ENCODE measurements at places on chromosomes 7 and 10.

DNA sequence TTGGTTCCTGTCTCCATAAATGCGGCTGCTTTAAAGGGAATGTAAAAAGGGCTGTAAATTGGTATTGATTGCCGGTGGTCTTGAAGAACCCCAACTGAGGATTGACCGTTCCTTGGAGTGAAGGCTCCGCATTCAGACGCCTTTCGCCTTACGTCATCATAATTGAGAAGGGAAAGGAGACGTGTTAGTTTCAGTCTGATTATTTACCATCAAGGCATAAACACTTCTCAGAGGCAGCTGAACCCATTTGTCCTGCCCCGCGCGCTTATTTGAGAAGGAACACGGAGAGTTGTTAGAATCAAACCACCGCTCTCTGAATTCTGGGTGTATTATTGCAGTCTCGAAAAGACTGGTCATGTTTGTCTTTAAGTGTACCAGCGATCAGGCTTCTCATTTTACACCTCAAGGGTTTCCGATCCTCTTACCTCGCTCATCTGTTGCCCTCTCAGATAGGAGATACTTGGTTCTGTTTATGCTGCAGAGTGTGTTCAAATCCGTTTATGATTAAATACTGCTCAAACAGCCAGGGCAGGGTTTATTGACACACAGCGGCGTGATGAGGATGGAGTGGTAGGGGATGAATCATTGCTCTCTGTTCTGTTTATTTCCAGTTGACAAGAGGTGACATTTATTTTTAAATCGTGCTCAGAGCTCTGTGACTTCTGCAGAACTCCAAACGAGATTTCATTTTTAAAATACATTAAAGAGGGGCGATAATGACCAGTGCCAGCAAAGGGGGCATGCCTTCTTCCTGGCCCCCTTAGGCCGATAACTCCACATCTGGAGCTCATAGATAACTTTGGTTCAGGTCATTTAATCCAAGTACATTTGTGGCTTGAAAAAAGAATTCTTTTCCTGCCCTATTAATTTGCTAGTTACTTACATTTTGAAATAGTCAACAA is 30.4 kb downstream of the FOXK1 start:
- DNase-seq = peak; percentile 26

DNA sequence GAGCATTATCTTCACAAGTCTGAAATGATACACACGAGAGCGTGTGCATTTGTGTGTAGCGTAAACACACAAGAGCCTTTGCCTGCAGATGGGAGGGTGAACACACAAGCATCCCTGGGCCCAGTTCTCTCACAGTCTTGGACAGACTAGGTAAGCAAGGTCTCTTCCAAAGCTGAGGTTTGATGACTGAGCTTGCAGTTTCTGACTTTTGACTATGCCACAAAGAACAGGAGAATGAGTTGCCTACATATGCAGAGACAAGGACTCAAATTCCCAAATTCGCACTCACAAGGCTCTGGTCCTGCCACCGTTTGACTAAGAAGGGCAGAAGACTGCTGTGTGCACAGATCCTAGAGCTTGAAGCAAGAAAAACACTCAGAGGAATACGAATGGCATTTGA is 55.8 kb downstream of the FAM53B start:
- no peak for DNase-seq

GRCh38 chr10:59036311-59037017 is 140.0 kb upstream of the PHYHIPL start:
- DNase-seq = no peak

GRCh38 chr7:136495081-136495480 is 373.4 kb upstream of the CHRM2 start:
- DNase-seq = no peak

DNA sequence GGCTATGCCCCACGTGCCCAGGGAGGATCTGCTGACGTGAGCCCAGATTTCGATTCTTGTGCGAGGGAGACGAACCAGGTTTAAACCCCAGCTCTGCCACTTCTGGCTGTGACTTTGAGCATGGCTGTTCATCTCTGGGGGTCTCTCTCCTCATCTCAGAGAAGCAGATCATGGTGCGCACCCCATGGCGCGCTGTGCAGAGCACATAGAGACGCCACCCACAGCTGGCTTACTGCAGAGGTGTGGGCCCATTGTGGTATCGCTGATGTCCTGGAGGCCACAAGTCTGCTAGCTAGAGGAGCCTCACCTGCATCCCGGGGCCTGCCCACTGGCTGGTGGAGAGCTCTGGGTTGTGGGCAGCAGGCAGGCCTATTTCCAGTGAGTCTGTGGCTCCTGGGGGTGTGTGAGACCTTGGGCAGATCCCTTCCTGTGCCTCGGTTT is 140.5 kb downstream of the LHPP start:
- no peak for DNase-seq

GRCh38 chr7:37035631-37036030 is 311.3 kb upstream of the AOAH start:
- DNase-seq = no peak

DNA sequence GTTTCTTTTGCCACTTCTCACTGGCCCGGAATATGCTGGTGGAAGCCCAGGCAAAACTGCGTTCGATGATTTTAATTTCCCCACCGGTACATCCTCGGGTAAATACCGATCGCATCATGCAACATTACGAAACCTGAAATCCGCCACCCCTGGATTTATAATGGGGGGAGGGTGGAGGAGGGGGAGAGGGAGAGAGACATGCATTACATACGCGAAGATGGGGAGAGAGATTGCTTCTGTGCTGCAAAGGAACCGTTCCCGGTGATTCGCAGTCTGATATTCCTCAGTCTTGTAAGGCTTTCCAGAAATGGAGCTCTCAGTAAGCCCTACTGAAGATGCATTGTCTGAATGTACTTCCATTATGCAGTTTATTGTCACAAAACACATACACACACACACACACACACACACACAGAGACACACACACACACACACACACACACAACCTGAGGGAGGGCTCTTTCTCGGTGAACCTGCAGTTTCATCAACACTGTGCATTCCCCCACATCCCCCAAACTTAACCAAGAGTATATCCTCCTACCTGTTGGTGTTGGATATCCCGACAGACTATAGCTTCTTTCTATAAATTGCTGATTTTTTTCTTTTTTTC is 741 bp downstream of the GPR85 start:
- peak; percentile 29 for DNase-seq

- DNase-seq = peak; percentile 73
Measured at GRCh38 chr10:124721330-124722045, 22.7 kb downstream of the FAM53B start.

- no peak for DNase-seq
Measured at GRCh38 chr7:29315892-29316270, 121.3 kb downstream of the CHN2 start.

GRCh38 chr10:104371753-104372152 is 18.1 kb downstream of the CFAP58 start:
- no peak for DNase-seq

DNA sequence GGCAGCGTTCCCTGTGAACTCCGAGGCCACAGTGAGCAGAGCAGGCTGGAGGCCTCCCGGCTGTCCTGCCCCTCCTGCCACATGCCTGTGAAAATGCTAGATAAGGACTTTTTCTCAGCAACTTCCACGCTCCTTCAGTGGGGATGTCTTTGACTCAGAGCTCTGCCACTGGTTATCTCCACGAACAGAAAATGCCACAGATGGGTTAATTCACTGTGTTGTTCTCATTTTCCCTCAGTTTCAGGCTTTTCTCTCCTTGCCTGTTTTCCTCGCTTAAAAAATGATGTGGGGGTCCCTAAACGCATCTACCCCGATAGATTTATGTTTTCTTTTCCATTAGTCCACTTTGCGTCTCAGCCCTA is 51.3 kb downstream of the IKZF1 start:
- DNase-seq = peak; percentile 92

- DNase-seq = no peak
Measured at GRCh38 chr7:137670222-137671064, 176.3 kb downstream of the DGKI start.

DNA sequence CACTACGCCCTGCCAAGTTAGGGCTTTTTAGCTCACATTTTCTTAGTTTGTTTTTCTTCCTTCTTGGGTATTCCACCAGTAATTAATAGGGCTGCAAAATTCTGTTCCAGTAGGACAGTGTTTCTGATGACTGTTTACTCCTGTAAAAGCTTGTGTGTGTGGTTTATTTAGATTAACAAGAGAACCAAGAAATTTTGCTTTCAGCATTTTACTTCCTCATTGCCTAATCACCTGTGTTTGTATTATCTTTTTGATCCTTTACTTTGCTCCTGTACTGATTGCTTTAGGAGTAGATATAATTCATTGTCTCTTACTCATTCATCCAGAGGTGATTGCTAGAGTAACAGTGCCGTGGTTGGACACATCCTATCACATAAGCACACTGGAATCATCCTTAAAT is 27.7 kb downstream of the TDRD1 start:
- DNase-seq = no peak

DNA sequence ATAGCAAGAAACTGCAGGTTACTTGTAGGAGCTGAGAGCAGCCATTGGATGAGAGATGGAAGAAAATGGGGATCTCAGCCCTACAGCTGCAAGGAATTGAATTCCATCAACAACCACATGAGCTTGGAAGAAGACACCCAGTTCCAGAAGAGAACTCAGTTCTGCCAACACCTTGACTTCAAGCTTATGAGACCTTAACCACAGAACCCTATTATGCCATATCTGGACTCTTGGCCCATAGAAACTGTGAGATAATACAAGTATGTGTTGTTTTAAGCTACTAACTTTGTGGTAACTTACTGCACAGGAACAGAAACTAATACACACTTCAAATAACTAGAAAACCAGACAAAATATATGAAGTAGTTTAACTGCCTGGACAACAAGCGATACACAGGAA is 212.4 kb upstream of the CACNA2D1 start:
- DNase-seq = no peak

GRCh38 chr7:11120068-11120664 is 146.5 kb downstream of the PHF14 start:
- no peak for DNase-seq

GRCh38 chr10:73979141-73979808 is 18.6 kb upstream of the VCL start:
- DNase-seq = no peak

DNA sequence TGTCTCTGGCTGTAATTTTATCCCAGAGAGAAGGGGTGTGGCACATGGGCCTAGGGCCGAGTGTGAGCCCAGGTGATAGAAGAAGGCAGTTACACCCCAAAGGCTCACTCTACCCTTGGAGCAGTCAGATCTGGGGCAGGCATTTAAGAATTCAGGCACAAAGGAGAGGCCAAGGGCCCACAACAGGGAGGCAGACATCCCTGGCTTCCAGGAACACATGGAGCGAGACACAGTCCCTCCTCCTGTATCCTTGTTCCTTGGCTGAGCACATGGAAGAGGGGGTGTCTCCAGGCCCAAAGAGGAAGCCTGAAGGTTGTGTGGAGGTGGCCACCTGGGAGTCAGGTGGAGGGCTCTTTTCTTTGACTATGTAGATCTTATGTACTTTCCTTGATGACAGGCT is 286.2 kb downstream of the RPS24 start:
- DNase-seq = no peak

GRCh38 chr10:48343921-48344598 is 37.6 kb downstream of the MAPK8 start:
- DNase-seq = no peak

DNA sequence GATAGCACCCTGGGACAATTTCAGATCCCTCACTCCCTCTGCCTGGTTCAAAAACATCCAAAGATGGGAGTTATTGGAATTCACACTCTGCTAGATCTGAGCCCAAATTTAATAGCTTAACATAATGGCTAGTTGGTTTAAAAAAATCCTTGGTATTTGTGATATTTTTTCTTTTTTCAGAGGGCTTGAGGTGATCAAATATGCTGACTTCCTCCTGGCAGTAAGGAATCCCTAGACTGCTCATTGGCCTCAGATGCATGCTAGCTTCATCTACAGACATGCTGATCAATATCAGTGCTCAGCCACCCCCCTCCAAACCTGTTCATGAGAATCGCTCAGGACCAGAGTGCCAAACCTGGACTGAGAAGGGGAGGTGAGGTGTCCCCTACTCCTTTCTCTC is 74.7 kb upstream of the PLPP4 start:
- DNase-seq = no peak

GRCh38 chr7:18715988-18716387 is 220.4 kb downstream of the HDAC9 start:
- DNase-seq = no peak

DNA sequence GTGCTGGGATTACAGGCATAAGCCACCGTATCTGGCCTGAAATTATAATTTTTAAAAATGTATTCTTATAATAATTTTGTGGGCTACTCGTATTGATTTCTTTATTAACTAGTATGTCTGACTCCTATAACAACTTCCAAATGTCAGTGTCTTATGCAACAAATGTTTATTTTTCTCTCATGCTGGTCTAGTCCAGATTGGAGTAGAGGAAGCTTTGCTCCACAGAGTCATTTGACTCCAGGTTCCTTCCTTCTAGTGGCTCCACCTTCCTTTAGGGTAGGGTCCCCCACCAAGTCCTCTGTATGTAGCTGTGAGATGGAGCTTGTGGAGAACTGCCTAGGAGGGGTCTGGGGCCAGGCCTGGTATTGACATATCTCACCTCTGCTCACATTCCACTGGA is 8.7 kb downstream of the CEP55 start:
- DNase-seq = no peak

- DNase-seq = no peak
Measured at GRCh38 chr7:87226495-87226894, 7.0 kb upstream of the TMEM243 start.

DNA sequence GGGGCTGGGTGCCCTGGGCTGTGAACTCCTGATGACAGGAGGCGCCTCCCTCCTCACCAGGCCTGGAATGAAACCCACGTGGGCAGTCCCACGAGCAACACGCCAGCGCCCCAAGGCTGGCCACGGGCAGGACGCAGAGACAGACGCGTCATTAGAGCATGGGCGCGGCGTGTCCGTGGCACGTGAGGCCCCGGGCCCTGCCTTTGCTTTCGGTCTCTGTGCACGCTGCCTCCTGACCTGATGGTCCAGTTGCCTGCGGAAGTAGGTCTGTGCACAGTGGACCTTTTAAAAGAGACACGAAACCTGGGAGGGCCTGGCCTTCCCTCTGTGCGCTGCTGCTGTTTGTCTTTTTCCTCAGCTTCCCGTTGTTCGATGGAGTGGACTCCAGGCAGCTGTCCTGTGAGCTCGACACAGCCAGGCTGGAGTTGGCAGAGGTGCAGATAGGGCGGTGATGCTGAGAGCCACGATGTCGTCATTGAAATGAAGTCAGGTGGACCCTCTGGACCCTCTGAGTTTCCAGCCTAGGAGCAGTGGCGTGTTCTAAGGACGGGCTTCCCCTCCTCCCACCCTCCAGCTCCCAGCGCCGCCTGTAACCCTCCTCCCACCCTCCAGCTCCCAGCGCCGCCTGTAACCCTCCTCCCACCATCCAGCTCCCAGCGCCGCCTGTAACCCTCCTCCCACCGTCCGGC is 40.1 kb upstream of the CFAP46 start:
- no peak for DNase-seq

GRCh38 chr10:80158598-80159127 is 26.1 kb downstream of the PLAC9 start:
- DNase-seq = no peak

DNA sequence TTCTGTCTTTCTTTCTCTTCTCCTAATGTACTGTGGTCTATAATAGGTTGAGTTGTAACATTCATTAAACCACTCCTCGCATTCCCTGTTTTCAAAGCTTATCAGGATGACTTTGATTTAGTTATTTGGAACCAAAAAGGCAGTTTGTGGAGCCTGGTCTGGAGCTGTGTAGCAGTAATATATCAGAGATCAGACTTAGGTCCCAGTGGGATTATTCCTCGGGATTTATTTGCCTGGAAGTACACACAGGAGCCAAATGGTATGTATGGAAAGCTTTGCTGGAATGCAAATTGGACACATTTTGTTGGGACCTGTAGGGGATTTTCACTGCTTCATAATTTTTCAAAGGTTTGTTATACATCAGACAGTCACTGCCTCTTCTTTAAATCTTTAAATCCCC is 40.9 kb downstream of the GBF1 start:
- no peak for DNase-seq

- peak; percentile 78 for DNase-seq
Measured at GRCh38 chr7:50497068-50497642, 47.0 kb upstream of the FIGNL1 start.

All from erythroblast (primary cell).